ENCODE measurements at places on chromosomes 4 and X. TPM values are rescaled to one million over a fixed set of nuclear protein-coding genes. Genes with fewer than 3 reads are reported as not detected.
A peak's percentile ranks its signal among the peaks of the same experiment; 100 is the strongest.

DNA sequence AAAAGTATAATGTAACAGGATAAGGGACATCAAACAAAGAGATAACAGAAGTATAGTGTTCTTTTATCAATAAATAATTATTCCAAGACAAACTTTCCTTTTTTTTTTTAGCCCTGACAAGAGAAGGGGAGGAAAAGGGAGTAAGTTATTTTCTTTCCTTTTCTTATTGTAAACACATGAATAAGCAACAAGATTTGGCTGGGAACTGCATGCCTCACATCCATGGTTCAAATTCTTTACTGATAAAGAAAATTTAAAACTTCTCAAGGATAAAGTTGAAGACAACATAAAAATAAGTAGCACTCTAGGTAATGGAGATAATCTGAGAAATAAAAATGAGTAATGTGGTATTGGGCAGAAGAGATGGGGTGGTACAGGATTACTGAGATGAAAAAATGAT lies 71.6 kb downstream of the NEK1 start:
- DNase-seq: no peak

DNA sequence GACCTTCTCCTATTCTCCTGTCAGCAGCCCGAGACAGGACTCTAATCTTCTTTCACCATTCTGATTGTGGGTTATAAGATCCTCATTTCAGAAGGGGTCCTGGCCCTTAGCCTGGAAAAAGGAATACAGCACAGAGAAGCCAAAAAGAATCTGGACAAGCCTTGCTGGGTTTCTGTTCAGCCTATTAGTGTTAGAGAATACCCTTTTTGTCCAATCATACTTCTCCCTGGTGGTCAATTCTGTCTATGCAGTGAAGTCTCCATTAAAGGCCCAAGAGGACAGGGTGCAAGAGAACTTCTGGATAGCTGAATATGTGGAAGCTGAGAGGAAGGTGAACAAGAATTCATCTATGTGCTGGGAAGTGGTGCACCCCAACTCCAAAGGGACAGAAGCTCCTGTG lies 105.7 kb upstream of the AGA start:
- DNase-seq: no peak

GRCh38 chr4:82747686-82748575 lies 50.7 kb downstream of the SCD5 start:
- no peak for DNase-seq

GRCh38 chrX:103628386-103629317 lies at the start of gene TCEAL1:
TSS of gene TCEAL1 (plus strand) at chrX:103628975. CDS start at chrX:103629917, 942 bp downstream.
- DNase-seq: peak; percentile 62

The ADAMTS3 gene
- polyA plus RNA-seq: 0.37 TPM

GRCh38 chr4:16779028-16779675 lies 119.3 kb downstream of the LDB2 start:
- DNase-seq: no peak

- no peak for DNase-seq
These were observed 14.6 kb upstream of the HNRNPD start for GRCh38 chr4:82388405-82388804.

DNA sequence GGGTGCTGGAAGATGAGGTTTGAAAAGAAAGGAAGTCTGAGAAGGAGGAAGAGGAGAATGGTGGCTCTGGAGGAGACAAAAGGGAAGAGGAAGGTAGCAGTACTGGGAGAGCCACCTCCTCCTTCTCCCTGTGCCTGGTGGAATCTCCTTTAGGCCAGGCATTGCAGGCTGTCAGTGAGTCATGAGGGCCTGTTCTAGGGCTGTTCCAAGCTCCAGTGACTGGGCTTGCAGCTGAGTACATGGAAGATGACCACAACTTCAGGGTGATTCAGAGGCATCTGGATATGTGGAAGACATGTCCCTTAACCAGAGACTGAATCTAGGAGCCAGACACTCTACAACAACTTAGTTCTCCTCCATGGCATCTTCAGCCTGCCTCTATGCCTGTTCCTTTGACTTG lies 107.8 kb downstream of the EFNB1 start:
- no peak for DNase-seq

The TMPRSS11B gene
- polyA plus RNA-seq: not detected

DNA sequence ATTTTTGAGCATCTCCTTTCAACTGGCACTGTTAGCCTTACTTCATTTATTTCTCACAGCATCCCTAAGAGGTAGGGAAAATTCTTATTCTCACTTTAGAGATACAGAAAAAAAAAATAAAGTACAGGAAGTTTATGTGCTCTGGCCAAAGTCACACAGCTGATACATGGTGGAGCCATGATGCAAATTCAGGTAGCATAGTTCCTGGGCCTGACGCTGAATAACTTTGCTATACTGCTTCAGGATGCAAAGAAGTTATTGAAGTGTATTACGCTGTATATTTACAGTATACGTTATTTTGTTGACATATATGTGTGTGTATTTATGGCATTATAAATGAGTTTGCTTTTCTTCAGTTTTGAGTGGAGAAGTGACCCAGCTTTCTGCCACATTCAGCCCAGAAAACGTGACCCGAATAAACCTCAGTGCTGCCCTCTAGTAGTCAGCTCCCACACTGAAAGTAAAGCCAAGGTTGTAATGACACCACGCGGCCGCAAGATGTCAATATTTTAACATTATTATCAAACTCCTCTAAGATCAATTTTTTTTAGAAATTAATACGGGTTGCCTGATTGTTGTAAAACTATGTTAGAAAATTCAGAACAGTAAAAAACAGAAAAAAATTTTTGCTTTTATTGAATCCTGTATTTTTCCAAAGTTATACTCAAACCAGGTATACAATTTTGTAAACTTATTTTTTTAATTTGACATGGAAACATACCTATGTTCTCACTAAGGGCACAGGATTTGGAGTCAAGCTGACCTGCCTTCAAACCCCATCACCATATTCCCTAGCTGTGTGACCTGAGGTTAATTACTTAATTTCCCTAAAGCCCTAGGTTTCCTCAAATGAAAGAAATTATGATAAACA lies 3.8 kb upstream of the GUCY2F start:
- DNase-seq: peak; percentile 77

- DNase-seq: peak; percentile 50
These were observed 232.1 kb downstream of the DCLK2 start for GRCh38 chr4:150310159-150310895.

The IQCM gene
- polyA plus RNA-seq: not detected

The ZIC3 gene
- not detected for polyA plus RNA-seq

- peak; percentile 90 for DNase-seq
These were observed 268.6 kb upstream of the SLIT2 start for GRCh38 chr4:19983072-19983471.

GRCh38 chr4:183855323-183856190 lies 49.5 kb upstream of the STOX2 start:
- DNase-seq: no peak

The PNCK gene
- polyA plus RNA-seq: 0.37 TPM

GRCh38 chr4:26302031-26302899 lies 18.5 kb upstream of the RBPJ start:
- DNase-seq: no peak
